ENCODE measurements at places on chromosomes 4 and X.

- DNase-seq = no peak
These were observed 198.7 kb downstream of the TMA16 start for GRCh38 chr4:163693211-163693610.

GRCh38 chrX:133543654-133544053, 128.4 kb upstream of the GPC4 start:
- DNase-seq = no peak

- no peak for DNase-seq
These were observed 1293.4 kb downstream of the ARAP2 start for GRCh38 chr4:34950926-34951325.

GRCh38 chrX:45379236-45379635, 178.6 kb upstream of the DIPK2B start:
- DNase-seq = no peak

- peak; percentile 22 for DNase-seq
These were observed 13.1 kb upstream of the NDST4 start for GRCh38 chr4:115126491-115126890.

GRCh38 chr4:13244444-13244843, 239.7 kb downstream of the RAB28 start:
- DNase-seq = no peak

- DNase-seq = no peak
These were observed 140.5 kb downstream of the CHRNA9 start for GRCh38 chr4:40475609-40476008.

DNA sequence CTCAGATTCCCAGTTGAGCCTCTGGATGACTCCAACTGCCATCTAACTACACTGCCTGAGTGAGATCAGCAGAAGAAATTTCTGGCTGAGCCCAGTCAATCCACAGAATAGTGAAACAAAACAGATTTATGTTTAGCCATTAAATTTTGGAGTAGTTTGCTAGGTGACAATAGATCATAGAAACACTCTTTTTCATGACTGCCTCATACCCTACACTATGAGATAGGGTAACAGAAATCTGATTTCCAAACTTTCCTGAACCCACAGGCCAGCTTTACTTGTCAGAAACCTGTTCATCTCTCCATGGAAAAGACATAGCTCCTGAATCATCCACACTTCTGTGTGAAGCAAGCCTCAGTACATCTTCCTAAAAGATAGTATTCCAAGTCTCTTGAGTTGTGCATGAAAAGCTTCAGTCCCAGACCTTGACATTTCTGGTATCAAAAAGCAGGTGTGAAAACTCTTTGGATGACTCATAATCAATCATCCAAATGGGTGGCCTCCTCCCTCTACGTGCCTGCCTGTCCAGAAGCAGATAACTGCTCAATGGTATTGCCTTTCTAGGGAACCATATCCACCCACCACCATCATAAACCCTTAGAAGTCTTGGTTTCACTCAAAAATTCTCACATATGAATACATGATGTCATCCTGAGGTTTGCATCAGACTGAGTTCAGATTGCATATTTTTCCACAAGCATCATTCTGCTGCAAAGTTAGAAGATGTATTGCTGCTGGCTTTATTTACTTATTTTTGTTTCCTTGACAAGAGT, 47.5 kb upstream of the RAP2C start:
- DNase-seq = no peak

DNA sequence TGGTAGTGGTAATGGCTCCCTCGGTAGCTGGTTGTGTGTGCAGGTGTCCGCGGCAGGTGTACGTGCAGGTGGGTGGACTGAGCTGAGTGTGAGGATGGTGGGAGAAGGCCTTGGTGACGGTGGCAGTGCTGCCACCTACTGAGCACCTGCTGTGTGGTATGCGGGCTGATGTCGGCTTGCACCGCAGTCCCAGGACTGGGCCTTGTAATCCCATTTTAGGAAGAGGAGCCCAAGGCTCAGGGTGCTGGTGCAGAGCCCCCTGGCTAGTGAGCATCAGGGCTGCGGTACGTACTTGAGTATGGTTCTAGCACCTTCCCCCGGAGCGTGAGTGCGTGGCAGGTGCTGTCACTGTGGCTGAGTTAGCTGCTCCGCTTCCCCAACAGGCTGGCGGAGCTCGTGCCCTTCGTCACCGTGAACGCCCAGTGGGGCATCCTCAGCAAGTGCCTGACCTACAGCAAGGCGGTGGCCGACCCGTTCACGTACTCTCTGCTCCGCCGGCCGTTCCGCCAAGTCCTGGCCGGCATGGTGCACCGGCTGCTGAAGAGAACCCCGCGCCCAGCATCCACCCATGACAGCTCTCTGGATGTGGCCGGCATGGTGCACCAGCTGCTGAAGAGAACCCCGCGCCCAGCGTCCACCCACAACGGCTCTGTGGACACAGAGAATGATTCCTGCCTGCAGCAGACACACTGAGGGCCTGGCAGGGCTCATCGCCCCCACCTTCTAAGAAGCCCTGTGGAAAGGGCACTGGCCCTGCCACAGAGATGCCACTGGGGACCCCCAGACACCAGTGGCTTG, 5.7 kb upstream of the CPZ start:
- no peak for DNase-seq

DNA sequence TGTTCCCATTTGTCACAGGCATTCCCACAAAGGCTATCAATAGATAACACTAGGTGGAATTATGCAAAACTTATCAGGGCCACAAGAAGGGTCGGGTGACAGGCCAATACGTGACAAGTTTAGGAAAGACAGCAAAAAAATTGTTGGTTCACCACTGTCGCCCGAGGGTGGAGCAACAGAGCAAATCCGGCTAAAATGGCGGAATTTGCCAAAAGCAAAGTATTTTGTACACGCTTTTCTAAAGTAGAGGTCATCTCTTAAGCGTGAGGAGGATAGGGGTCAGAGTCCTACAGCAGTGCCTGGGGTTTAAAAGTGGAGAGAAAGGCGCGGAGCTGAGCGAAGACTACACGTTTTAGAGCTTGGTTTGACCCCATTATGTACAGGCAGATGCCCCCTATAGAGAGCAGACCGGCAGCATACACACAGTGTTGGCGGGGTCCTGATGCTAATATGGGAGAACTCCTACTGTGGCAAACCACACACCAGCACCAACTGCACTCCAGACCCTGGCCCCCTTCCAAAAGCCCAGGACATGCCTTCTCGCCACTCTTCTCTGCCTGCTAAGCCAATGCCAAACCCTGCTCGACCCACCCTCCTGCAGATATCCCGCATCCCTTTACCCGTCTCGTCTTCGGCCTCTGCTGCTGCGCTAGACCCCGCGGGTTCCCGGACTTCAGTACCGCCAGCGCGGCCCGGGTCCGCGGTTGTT, 733 bp downstream of the CCNA2 start:
- peak; percentile 14 for DNase-seq

GRCh38 chr4:128468123-128468989, 180.7 kb upstream of the PGRMC2 start:
- no peak for DNase-seq

- DNase-seq = no peak
These were observed 54.0 kb upstream of the LDB2 start for GRCh38 chr4:16952462-16952871.

Data from NCI-H2171 (cell line).